Activated T-cell treated with anti-CD3 and anti-CD28 coated beads, Interleukin-2, amount 50 U/mL, for 4 hours (primary cell): ENCODE measurements at places on chromosomes 16 and 17. TPM values are rescaled to one million over a fixed set of nuclear protein-coding genes. Genes with fewer than 3 reads are reported as not detected.

- DNase-seq: no peak
Measured at GRCh38 chr17:82076785-82077591, 11.4 kb upstream of the DUS1L start.

GRCh38 chr17:70357190-70357589, 187.9 kb downstream of the KCNJ2 start:
- DNase-seq: no peak

EXOC3L1 gene
- total RNA-seq: not detected

DNA sequence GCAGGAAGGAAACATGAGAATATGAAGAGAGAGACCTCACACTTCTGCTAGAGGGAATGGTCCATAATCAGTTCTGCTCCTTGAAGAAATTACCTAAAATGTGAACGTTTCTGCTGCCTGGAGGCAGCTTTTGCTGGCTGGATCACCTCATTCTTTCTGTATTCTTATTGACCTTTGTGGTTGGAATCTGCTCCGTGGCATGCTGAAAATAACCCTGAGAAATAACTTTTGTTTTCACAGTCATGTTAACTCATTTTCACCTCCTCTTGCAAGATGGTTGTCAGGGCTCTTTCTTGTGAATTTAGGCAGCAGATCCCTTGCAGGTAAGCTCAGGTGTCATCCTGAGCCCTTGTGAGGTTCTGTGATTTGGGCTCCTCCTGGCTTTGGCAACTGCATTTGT, 70.2 kb downstream of the IRF8 start:
- no peak for DNase-seq

DNA sequence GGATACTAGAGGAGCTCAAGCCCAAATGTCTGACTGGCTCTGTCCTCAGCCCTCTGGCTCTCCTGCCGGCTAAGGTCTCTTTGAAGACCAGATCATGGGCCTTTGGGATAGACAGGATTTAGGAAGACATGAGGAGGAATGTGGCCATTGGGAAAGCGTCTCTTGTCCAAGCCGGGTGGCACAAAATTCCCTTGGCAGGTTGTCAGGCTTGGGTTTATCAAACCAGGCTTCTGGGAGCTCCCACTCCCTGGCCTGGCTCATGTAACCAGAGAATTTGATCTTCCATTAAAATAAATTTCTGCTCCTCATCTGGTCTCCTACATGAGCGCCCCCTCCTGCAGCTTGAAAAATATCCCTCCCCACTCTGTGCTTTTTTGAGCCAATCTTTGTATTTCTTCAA, 71.1 kb downstream of the IRX3 start:
- DNase-seq: no peak

GRCh38 chr16:75929046-75929445, 202.8 kb upstream of the CPHXL start:
- DNase-seq: no peak

DNA sequence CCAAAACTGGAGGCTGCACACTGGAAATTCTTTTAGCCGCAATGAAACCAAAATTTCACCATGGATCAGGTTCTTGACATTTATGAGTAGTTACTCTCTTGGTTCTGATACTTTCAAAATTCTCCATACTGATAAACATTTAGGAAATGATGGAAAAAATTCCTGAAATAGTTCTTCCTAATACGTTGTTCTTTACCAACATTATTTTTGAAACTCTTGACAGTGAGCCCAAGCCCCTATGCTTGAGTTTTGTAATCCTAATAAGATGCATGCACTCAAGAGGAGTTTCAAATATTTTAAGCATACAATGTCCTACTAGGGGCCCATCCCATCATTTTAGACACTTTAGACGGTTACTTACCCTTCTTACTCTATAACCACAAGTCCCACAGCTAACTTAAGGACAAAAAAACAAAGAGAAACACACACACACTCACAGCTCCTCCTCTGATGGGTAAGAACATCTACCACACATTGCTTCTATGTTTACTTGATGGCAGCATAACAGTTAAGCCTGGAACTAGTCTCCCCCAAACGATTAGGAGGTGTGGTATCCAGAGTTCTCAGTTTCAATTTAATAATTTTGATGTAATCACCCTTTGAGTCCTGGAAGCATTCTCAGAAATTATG, 3.7 kb downstream of the VEZF1 start:
- DNase-seq: no peak
